Activated T-cell treated with anti-CD3 and anti-CD28 coated beads for 48 hours (primary cell): ENCODE measurements at places on chromosomes 3 and 15.

- DNase-seq = no peak
These were observed 254.3 kb downstream of the RYR3 start for GRCh38 chr15:33565094-33565493.

- no peak for DNase-seq
These were observed 83.7 kb downstream of the SEC22A start for GRCh38 chr3:123285479-123285878.

GRCh38 chr3:193552923-193553322 is 1.8 kb downstream of the ATP13A4 start:
- no peak for DNase-seq

DNA sequence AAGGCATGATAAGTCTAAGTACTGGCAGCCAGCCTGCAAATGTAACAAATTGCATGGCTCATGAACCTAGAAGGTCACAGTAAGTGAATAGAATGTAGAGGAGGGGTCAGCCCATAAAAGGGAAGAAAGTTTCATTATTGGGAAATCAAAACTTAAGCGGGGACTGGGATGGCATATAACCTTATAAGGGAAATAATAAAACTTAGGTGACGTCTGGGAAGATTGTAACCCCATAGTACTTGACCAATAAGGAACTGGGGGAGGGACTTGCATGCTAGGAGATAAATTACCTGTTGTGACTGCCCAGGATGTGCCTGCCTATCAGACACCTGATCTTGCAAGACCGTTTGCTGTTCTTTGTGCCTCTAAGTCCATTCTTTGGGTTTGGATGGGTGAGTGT is 28.1 kb upstream of the MCTP2 start:
- no peak for DNase-seq

GRCh38 chr3:59876533-59877062 is 826.8 kb upstream of the CFAP20DC start:
- DNase-seq = no peak

DNA sequence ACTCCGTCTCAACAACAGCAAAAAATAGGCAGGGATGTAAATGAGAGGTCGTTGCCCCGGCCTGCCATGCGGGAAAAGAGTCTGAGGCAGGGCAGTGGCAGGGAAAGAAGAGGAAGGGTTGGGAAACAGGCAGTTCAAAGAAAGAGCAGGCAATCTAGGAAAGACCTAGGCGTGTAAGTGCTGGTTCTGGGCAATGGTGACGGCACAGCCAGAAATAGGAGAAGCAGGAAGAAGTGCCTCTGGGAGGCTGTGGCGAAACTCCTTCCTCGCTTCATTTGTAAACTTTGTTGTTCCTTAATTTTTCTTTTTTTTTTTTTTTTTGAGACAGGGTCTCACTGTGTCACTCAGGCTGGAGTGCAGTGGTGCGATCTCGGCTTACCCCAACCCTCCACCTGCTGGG is 4.3 kb downstream of the SLC51A start:
- DNase-seq = no peak

DNA sequence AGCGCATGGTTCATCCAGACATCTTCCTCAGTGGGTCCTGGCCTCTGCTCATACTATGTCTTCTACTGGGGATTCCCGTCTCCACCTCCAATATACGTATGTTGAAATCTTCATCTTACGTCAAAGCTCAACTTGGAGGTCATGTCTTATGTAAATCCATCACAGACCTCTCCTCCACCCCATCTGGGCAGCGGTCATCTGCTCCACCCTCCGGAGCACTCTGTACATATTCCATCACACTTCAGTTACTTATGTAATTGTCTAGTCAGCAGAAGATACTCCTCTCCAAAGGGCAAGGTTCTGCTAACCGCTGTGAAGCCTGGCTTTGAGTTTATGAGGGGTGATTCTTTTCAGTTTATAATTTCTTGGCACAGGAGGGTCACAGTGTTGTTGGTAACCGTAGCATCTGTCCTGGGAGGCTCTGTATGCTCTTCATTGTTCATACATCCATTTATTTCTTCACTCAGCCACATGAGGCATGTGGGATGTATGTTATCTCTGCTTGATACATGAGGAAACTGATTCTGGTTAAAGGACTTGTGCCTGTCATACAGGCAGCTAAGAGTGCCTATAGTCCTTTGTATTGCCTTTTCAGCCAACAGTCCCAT is 22.1 kb downstream of the MAP2K1 start:
- DNase-seq = no peak

DNA sequence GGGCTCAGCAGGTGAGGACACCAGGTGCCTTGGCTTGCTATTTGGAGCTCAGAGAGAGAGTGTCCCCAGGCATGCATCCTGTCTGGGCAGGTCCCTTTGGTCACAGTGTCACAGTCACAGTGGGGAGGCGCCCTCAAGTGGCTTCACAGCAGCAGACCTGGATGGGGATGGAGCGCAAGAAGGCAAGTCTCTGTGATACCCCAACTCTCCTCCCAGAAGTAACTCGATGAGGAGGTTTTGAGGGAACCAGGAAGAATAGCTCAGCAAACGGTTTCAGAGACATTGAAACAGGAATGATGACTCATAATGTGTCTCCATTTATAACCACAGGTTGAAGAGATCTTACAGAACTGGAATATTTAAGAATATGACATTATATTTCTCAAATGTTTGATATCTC is 66.5 kb upstream of the SH3GL3 start:
- peak; percentile 28 for DNase-seq

GRCh38 chr3:45683417-45684326 is 5.5 kb upstream of the SACM1L start:
- DNase-seq = no peak

DNA sequence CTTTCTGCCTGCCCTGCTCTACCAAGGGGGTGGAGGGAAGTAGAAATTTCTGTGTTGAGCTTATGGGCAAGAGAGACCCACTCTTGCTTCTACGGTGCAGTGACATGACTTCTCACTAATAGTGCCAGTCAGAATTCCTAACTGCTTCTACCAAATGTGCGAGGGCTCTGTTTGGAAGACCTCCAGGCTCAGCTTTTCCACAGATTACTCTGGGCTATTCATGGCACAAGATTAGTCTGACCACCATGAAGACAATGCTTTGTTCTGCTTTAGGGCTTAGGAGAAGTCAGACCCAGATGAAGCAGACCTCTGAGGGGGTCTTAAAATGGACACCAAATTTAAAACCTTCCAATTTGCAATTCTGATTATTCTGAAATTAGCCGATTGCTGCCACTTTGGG is 195.9 kb upstream of the TBC1D5 start:
- DNase-seq = no peak

DNA sequence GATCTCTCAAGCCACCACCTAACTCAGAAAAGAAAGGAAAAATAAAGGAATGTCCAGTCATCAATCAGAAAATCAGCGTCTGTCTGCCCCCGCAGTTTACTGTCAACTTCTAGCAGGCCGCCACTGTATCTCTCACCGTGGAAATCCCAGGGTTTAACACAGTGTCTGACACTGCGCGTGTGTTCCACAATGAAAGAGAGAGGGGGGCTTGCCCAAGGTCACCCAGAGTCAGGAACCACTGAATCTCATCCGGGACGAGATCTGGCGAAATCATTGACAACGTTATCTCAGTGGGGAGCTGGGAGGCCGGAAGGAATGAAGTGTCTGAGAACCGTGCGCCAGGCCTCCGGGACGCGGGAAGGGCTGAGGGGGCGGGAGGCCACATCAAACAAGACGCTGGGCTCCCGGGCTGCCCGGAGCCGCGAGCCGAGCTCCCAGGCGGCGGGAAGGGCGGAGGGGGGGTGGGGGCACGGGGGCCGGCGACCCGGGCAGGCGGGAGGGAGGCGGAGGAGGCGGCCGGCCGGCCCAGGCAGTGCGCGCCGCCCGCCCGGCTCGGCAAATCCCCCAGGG is 2.2 kb upstream of the HES1 start:
- no peak for DNase-seq

DNA sequence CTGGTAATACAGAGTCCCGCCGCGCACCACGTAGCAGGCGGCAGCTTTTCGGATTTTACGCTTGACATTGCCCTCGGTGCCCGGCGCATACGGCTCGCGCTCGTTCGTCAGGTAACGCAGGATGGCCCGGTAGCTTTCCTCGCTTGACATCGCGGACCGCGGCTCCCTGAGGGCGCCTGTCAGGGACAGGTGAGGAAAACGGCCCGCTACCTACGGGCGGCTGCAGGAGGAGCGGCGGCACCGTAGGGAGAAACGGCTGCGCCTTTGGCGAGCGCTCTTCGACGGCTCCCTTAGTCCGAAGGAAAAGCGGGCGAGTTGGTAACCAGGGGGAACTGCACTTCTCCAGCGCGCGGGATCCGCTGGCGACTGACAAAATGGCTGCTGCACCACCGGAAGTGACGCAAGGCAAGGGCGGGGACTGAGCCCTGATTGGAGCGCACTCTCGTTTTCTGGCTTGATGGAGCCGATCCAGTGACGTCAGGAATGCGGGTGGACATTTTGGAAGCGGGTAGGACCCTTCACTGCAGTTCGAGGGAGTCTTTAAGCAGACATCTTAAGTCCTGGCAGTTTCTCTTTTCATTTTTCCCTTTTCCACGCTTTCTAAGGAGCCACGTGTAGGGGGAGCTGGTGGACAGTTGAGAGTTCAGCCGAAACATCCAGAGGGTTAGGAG is at the start of gene ZBTB11:
TSS of gene ZBTB11 (minus strand) at position 368 of the 671 bp plus-strand sequence. CDS start at position 150, 218 bp downstream.
- peak; percentile 99 for DNase-seq

DNA sequence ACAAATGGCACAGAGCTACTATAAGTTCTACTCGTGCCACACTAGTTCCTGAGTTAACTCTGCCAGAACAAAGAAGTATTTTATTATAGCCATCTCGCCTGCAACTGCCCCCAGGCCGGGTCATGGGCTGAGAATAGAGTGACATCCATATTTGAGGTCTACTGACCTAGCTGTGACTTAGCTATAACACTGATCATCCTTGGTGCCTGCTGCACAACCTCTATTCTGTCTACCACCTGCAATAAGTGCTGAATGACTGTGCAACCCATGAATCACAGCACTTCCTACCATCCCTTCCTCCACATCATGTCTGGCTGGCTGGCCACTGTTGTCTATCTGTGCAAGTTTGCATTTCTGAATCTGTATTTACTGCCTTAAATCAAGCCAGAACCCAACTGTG is 506.5 kb upstream of the TBL1XR1 start:
- DNase-seq = no peak

- no peak for DNase-seq
These were observed 1.2 kb upstream of the ADCY5 start for GRCh38 chr3:123449997-123450604.

DNA sequence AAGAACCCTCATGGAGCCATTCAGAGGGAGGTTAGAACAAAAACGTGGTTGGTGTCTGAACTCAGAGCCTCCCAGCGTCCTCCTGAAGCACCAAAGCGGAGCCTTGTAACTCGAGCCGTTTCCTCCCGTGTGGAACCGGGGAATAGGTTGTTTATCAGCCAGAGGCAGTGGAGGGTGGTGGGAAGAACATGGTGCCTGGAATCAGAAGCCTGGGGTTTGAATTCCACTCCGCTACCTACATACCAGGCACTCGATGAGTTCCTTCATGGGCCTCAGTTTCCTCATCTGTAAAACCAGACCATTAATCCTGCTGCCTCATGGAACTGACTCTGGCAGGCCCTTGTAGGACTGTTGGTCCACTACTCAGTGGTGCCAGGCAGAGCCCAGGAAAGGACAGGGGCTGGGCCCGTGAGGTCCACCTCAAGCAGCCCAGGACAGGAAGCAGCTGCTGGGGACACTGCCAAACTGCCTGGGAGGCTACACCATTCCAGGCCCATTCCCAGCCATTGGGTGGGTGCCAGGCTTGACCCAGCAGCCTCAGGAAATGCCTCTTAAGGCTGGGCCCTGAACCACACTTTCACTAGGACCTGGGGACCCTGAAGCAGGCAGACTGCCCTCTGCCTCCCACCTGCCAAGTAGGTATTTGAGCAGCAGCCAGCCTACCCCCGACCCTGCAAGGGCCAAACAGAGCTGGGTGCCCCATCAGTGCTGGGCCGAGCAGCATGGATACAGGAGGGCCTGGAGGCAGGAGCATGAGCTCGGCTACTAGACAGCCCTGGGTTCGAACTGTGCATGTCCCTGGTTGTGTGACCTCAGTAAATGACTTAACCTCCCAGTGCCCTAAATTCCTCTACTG is 33.4 kb downstream of the PRKCD start:
- no peak for DNase-seq

GRCh38 chr3:182364323-182364722 is 429.0 kb upstream of the ATP11B start:
- DNase-seq = no peak

DNA sequence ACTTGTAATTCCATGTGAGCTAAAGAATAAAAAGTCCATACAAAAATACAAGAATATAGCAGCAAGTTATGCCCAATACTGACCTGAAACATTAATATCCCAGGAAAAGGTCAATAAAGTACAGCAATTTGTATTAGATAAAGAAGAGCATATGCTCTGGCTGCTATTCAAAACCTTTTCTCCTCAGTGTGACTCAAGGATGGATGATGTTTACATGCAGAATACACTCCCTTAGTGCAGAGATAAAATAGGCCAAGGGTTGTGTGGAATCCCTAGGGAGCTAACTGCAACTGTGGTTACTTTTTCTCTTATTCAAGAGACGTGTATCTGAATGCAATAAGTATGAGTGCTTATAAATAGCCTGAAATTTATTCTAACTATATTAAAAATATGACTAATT is 78.7 kb downstream of the SLC9A9 start:
- no peak for DNase-seq

DNA sequence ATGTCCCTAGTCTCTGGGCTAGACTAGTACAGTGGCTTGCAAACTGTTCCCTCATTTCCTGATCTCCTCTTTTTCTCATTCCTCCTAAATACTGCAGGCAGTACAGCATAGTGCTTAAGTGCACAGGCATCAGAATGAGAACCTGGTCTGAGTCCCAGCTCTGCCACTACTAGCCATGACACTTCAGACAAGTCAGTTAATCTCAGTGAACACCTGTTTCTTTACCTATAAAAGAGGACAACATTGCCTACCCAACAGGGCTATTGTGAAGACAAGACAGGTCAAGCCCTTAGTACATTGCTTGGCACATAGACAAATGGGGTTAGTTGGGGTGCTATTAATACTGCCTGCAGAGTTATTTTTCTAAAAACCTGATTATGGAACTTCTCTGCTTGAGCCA is 113.3 kb downstream of the RYR3 start:
- no peak for DNase-seq

GRCh38 chr15:79433276-79433990 is 1.3 kb downstream of the MINAR1 start:
- DNase-seq = no peak

DNA sequence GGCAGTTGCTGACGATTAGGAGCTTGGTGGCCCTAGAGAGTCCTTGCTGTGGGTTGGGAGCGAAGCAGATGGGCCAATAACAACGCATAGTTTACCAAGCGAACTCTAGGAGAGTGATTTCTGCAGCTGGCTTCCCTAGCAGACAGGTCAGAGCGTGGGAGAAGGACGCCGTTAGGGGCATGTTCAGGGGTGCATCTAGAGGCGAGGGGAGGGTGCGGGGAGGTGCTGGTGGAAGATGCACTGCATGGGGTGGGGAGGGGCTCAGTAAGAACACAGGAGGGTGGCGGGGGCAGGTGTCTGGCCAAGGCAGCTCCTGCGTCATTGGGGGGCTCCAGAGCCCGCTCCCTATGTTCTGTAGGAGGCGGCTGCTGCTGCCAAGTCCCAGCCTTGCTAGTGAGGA is 8.9 kb downstream of the APBA2 start:
- DNase-seq = no peak

DNA sequence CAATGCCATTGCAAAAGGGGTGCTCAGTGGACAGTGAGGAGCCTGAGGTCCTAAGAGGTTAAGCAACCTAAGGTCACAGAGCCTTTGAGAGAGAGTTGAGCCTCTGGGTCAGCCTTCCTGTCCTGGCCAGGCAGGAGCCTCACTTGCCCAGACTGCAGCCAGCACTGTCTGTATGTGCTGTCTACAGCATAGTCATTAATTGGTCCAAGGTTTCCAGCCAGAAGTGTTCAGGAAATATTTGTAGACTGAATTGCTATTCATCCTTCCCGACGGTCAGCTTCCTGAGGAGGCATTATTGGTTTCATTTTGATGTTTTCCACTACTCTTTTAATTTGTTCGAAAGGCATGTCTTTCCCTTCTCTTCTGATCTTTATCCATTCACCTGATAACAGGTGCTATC is 8.1 kb downstream of the SEC13 start:
- DNase-seq = no peak
